LHCN-M2 (cell line): ENCODE measurements at places on chromosomes 13 and 19.

- DNase-seq: peak; percentile 72
These were observed 2.5 kb downstream of the TMEM190 start for GRCh38 chr19:55379174-55379573.

DNA sequence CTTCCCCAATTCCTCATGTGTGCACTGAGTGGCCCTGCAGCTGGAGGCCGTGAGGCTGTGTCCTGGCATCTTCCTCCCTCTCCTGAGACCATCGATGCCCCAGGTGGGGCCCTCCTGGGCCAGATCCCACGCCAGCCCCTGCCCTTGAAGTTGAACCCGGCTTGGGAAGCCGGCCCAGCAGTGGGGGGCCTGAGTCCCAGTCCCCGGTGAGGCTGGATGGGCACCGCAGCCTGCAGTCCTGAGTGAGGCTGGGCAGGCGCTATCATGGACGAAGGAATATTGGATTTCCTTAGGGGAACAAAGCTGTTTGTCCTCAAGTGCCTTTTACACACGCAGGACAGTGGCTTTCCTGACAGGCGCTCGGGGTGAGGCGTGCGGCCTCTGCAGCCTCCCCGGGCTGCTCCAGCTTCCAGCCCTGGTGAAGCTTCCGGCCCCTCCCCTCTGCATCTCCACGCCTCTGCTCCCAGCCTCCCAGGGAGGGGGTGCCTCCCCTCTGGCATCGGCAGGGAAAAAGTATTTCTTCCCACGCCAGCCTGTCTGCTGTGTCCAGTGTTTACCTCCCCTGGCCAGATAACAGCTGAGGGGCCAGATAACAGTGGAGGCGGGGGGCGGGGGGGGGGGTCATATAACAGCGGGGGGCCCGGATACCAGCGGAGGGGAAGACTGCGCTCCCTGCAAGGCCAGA lies 159.5 kb downstream of the KDM4B start:
- no peak for DNase-seq

- DNase-seq: peak; percentile 59
These were observed 1.3 kb downstream of the RFX2 start for GRCh38 chr19:6108721-6109633.

DNA sequence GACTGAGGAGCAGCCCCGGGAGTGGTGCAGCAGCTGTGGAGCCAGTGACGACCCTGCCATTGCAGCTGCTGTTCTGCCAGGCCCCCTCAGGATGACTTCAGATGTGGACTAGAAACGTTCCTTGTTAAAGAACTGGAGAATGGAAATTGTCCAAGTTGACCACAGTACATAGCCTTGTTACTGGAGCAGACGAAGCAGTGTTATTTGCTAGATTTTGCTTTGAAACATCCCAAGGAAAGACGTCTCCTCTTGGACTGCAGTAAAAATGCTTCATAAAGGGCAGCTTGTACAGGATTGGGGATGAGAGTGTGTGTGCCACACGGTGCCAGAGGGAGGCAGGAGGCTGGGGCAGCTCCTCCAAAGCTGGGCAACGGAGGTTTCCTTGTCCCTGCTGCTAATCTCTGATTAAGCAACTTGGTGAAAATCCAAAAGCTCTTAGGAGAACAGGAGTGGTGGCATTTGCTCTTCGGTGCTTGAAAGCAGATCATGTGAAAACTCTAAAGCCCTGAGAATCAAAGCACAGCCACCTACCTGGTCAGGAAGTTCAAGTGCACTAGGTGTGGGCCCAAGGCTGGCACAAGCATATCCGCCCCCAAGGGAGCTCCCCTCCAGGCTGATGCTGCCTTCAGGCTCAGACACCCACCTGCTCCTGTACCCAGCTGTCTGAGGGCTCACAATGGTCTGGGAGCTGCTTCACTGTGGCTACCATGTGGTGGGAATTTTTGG lies 34.5 kb downstream of the SHISA2 start:
- DNase-seq: peak; percentile 81

- DNase-seq: no peak
These were observed 545 bp downstream of the NACC1 start for GRCh38 chr19:13118424-13119193.

- peak; percentile 25 for DNase-seq
These were observed 1396.4 kb downstream of the EFNB2 start for GRCh38 chr13:105139048-105139379.

DNA sequence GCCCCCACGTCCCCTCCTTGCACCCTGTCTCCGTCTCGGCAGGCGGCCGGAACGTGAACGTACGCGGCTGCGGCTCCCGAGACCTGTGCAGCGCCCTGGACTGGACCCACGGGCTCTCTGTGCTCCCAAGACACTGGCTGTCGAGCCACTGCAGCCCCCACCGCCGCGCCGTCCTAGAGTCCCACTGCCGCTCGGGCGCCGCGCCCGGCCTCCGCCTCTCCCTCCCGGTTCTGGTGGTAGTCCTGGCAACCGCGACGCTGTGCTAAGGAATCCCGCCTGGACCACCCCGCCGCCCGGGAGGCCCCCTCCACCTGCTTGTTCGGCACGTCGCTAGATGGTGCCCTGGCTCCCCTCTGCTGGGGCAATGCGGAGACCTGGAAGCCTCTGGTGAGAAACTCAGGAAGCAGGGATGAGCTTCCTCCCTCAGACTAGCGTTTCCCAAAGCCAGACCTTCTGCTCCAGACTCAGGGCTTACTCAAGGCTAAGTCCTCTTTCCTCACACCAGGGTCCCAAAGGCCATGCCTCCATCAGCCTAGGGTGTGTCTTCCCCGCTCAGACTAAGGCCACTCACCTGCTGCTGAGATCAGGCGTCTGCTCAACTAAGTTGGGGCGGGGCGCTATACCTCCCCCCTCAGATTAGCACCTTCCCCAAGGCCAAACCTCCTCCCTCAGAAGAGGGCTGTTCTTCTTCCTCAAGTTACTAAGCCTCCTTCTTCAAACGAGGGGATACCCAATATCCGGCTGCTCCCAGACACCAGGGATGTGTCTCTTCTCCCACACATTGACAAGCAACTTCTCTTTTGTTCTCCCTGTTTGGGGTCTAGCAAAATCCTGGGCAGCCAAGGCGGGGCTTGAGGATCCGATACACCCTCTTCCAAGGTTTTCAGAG lies 16.1 kb upstream of the IRGC start:
- DNase-seq: no peak

DNA sequence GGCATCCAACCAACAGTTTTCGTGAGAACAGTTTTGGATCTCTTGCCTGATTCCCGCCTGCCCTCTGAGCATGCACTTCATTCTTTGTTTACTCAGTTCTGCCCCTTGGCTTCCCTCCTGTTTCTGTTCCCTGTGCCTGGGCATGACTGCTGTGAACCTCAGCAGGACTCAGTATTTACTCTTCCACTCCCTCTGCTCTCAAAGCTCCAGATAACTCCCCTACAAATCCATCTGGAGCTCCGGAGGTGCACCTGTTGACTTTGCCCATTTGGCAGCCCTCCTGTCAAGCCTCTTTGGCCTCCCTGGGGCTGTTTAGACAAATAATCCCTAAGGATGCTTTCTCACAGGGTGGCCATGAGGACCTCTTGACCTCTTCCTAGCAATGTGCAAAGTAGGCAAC lies 34.2 kb upstream of the ARGLU1 start:
- DNase-seq: no peak

DNA sequence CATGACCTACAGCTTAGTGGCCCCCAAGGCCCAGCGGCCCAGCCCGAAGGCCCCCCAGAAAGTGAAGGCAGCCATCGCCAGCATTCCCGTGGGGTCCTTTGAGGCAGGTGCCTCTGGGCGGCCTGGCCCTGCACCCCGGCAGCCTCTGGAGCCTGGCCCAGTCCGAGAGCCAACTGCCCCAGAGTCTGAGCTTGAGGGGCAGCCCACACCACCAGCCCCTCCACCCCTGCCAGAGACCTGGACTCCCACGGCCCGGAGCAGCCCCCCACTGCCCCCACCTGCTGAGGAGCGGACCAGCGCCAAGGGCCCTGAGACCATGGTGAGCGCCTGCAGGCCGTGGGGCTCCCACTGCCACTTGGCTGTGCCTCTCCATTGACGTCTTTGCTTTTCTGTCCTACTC lies 9.0 kb upstream of the PRR19 start:
- no peak for DNase-seq

GRCh38 chr13:38743466-38743865 lies 56.6 kb downstream of the FREM2 start:
- no peak for DNase-seq

- peak; percentile 7 for DNase-seq
These were observed 54.2 kb upstream of the ABCC4 start for GRCh38 chr13:95355494-95355893.

GRCh38 chr19:48139053-48139452 lies 28.4 kb upstream of the PLA2G4C start:
- no peak for DNase-seq

- DNase-seq: no peak
These were observed 44.0 kb downstream of the COG3 start for GRCh38 chr13:45508776-45509175.

DNA sequence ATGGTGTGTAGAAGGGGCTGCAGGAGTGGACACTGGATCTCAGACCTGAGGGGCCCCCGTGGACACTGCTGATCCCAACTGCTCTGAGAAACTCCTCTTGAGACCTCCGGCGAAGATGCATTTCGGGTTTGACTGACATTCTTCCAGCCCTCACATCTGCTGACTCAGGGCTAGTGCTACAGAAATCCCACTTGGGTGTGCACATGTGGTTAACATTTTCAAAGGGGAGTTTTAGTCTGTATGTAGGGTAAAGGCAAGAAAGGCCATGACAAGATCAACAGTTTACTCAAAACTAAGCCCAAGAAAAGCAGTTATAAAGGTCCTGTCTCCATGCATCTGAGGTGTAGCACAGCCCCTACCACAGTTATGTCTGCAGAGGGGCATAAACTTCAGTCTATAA lies 31.2 kb downstream of the DLEU7 start:
- no peak for DNase-seq

DNA sequence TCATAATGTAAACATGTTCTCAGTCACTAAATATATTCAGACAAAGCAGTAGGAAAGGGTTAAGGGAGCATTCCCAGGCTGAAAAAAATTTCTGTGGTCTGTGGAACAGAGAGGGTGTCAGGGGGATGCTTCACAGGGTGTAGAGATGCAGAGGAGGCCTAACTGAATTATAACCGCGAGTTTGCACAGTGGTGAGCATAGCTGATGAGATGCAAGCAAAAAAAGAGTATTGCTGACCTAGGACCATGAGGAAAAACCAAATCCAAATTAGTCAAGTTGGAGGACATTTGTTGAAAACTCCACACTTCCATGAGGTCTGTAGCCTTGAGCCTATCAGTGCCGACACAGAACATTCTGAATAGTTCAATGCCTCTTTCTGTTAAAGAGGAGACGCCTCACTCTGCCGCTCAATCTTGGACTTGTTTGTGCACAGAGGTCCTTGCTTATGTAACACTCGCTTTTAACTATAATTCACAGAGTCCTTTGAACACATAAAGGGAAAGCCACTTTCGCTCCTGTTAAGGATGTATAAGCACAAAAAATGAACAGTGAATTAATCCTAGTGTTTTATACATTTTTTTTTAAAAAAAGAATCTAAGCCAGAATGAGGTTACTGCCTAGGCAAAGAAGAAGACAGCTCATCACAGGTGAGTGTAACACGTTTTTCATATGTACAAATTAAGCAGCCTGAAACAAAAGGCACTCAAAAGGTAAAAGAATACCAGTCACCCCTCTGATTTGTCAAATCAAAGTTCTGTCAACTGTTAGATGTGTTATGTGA lies 25.8 kb upstream of the INTS6 start:
- no peak for DNase-seq

- DNase-seq: no peak
These were observed 17.6 kb upstream of the ZNF835 start for GRCh38 chr19:56689198-56689597.

DNA sequence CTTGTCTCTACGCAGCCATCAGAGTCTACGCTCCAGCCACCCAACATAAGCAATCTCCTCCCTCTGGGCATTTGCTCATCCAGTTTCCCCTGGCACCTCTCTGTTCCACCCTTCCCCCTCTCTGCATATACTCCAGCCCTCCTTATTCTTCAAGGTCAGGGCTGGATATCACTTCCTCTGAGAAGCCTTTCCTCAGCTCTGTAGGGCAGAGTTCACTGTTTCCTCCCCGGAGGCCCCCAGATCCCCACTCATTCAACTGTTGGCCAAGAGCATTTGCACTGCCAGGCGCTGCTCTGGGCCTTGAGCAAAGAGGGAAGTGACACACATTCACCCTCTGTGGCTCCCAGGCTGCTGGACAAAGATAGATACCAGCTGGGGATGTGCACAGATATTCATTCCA lies 3.3 kb downstream of the FCGRT start:
- DNase-seq: no peak

DNA sequence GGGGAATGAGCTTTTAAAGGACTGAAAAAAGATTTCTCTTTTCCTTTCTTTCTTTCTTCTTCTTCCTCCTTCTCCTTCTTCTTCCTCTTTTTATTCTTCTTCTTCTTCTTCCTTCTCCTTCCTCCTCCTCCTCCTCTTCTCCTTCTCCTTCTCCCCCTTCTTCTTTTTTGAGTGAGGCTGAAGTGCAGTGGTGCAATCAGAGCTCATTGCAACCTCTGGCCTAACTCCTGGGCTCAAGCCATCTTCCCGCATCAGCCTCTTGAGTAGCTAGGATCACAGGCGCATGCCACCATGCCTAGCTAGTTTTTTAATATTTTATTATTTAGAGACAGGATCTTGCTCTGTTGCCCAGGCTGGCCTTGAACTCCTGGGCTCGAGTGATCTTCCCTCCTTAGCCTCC lies 120.9 kb upstream of the KL start:
- DNase-seq: no peak

- no peak for DNase-seq
These were observed 2.6 kb downstream of the SULT2B1 start for GRCh38 chr19:48554385-48555091.

DNA sequence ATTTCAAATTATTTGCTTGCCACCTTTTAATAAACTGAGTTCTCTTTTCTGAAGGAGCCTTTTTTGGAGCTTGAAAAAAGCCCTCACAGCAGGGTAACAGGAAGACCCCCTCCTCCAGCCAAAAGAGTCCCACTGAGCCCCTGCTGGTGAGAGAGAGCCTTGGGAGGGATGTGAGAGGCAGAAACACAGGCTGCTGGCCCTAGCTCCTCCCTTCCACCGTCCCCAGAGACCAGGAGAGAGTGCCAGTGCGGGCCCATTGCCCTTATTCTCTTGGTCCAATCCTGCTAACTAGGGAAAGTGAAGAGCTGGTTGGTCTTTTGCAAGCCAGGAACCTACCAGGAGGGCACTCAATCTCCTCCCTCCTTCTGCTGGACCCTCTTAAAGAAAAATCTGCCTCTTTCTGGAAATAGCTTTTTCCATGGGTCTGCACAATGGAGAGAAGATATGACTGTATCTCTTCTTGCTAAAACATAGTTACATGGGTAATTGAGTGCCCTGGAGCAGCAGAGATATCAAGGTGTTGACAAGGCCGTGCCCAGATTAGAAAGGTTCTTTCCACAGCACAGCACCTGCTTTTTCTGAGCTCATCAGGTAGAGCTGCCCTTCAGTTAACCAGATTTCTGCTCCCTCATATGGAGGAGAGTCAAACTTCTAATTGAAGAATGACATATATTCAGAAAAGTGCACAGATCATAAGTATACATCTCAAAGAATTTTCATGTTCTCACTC lies 113.9 kb downstream of the LRCH1 start:
- no peak for DNase-seq
